ENCODE measurements at places on chromosomes 5 and 9. TPM values are rescaled to one million over a fixed set of nuclear protein-coding genes. Genes with fewer than 3 reads are reported as not detected.

The CDC20B gene
- not detected for total RNA-seq

DNA sequence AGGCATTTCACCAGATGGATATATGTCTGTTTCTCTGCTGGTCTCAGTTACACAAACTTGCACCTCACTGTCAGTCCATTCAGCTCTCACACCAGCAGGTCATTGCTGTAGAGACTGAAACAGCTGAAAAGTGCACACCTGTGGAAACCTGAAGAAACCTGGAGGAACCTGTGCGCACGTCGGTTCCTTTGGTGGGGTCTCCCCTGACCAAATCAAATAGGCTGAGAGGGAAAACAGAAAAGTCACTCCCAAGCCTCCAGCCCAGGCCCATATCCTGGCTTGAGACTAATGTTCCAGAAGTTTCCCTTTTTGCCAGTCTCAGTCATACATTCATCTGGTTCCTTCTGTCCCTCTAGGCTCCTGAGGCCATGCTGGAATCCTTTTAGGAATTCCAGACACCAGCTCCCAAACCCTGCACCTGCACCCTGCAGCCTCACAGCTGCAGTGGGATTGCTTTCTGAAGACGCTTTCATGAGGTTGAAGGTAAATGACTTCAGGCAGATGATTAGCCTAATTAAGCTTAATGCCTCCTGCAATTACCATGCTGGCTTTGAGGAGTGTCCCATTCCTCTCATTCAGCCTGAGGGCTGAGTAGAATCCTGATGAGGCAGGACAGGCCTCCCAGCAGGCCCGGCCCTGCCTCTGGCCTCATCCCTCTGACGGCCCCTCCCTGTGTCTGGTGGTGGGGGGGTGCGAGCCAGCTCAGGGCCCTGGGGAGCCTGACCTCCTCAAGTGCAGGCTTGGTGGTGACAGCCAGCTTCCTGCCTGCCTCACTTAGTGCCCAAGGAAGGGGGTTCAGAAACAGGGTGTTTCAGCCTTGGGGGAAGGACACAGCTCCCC lies 24.3 kb upstream of the CXCL14 start:
- no peaks in the 10 kb centered on the region for H3K4me1 ChIP-seq
- H3K4me3 ChIP-seq = no peak overlapping the region
- DNase-seq = no peak
- no peaks in the 10 kb centered on the region for H3K27me3 ChIP-seq
- no peaks in the 10 kb centered on the region for H3K36me3 ChIP-seq

DNA sequence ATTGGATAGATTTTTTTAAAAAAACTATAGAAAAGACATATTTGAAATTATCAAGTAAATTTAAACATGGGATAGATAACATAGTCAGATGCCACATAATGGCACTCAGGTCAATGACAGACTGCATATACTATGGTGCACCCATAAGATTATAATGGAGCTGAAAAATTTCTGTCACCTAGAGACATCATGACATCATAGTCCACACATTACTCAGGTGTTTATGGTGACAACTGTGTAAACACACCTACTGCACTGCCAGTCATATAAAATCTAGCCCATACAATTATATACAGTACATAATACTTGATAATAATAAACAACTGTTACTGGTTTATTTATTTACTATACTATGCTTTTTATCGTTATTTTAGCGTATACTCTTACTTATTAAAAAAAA lies 58.6 kb downstream of the CPLANE1 start:
- no peak overlapping the region for H3K27ac ChIP-seq
- H3K4me1 ChIP-seq = no peaks in the 10 kb centered on the region
- H3K27me3 ChIP-seq = no peaks in the 10 kb centered on the region
- DNase-seq = no peak
- H3K36me3 ChIP-seq = peaks cover 2% of the 10 kb centered on the region
- no peak overlapping the region for H3K4me3 ChIP-seq

The CXCL14 gene
- total RNA-seq = not detected

The PKD2L2 gene
- not detected for total RNA-seq

GRCh38 chr5:52801329-52801728 lies 13.6 kb downstream of the ITGA1 start:
- H3K27ac ChIP-seq = no peak overlapping the region
- H3K27me3 ChIP-seq = no peaks in the 10 kb centered on the region
- peaks cover 16% of the 10 kb centered on the region for H3K36me3 ChIP-seq

All from CD4-positive, alpha-beta T cell (primary cell).